Effector memory CD8-positive, alpha-beta T cell (primary cell): ENCODE measurements at places on chromosomes 16 and 17.

- DNase-seq, result no peak
Observed at GRCh38 chr17:41382394-41382793, 288 bp upstream of the KRT34 start.

DNA sequence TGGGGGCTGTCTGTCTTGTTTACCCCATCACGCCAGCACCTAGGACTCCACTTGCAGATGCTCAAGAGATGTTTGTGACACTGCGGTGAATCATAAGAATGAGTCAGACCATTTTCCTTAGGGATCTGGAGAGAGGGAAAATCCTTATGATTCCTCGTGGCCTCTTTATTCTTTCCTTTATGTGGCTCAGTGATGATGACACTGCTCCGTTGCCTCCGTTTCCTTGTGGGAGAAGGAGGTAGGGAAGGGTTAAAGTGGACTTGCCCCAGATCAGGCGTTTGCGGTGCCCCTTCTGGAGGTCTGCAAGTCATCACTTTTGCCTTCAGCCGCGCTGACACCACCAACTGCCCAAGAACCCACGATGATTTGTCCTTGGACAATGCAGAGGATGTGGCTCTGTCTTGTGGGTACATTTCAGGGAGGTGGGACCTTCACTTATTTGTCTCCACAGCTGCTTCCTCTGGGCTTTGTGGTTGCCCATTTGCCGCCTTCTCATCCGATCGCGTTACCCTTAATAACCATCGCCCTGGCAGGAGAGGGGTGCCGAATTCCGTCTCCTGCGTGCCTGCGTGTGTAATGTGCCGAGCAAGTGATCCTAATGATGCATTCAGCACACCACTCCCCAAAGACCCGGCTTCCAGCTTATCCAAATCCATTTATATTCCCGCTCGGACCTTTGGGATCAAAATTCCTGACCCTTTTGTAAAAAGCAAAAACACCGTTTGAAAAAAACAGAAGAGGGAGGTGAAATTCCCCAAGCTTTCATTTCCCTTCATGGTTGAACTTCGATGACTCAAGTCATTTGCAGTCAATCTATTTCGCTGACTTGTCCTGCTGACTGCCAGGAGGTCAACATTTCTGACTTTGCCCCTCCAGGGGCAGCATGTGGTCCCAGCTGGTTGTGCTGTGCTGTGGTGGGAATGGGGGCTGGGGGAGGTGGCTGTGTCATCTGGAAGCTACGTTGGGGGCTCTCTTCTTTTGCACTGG lies 87.2 kb upstream of the IRX3 start:
- no peak for DNase-seq

- DNase-seq, result no peak
Observed at GRCh38 chr16:86492961-86493629, 17.2 kb upstream of the FOXF1 start.

DNA sequence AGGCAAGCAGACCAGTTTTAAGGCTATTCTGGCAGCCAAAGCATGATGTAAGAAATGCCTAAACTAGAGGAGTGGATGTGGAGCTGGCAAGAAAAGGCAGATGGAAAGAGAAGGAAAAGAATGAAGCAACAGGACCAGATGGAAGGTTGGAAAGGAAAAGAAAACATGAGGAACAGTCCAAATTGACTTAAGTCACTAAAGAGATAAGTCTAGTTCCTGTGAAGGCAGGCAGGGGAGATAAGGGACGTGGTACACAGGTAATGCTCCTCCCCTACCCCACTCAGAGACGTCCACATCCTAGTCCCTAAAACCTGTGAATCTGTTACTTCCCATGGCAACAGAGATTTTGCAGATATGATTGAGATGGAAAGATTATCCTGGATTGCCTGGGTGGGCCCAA lies 43.5 kb downstream of the TEX2 start:
- DNase-seq, result no peak

GRCh38 chr17:76599694-76600460 lies 14.2 kb upstream of the ST6GALNAC2 start:
- DNase-seq, result no peak

- DNase-seq, result no peak
Observed at GRCh38 chr17:9865586-9865985, 39.5 kb downstream of the RCVRN start.

DNA sequence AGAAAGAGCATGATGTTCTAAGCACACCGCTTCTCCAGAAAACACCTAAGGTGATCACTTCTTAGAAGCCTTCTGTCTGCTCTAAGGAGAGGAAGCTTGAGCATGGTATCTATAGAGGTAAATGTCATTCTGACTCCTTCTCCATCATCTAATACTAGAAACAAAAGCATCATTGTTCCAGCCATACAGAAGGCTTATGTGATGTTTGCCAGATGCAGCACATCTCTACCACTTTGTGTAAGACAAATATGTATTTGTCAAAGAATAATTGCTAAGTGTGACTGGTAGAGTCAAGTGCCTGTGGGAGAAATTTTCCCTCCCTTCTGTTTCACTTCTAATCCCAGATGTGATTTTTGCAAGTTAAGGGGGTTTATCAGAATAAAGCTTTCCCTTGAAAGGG lies 217.1 kb downstream of the HS3ST3A1 start:
- no peak for DNase-seq
